BJ (cell line): ENCODE measurements at places on chromosomes 2 and 18. TPM values are rescaled to one million over a fixed set of nuclear protein-coding genes. Genes with fewer than 3 reads are reported as not detected.

Gene B3GNT7
- polyA plus RNA-seq = 0.06 and 0.15 TPM in 2 replicates

Gene COLEC12
- polyA plus RNA-seq = 41.1 and 55.1 TPM in 2 replicates

- no peak for DNase-seq
Observed at GRCh38 chr18:10526561-10526949, 728 bp downstream of the NAPG start.

Gene RDH14
- 13.1 and 21.9 TPM in 2 replicates for polyA plus RNA-seq

Gene SP140
- polyA plus RNA-seq = 0.29 and 0.36 TPM in 2 replicates

GRCh38 chr18:57561728-57562423 lies 24.6 kb downstream of the FECH start:
- no peak for DNase-seq

GRCh38 chr2:231563378-231563961 lies 29.2 kb upstream of the TEX44 start:
- no peak for DNase-seq

DNA sequence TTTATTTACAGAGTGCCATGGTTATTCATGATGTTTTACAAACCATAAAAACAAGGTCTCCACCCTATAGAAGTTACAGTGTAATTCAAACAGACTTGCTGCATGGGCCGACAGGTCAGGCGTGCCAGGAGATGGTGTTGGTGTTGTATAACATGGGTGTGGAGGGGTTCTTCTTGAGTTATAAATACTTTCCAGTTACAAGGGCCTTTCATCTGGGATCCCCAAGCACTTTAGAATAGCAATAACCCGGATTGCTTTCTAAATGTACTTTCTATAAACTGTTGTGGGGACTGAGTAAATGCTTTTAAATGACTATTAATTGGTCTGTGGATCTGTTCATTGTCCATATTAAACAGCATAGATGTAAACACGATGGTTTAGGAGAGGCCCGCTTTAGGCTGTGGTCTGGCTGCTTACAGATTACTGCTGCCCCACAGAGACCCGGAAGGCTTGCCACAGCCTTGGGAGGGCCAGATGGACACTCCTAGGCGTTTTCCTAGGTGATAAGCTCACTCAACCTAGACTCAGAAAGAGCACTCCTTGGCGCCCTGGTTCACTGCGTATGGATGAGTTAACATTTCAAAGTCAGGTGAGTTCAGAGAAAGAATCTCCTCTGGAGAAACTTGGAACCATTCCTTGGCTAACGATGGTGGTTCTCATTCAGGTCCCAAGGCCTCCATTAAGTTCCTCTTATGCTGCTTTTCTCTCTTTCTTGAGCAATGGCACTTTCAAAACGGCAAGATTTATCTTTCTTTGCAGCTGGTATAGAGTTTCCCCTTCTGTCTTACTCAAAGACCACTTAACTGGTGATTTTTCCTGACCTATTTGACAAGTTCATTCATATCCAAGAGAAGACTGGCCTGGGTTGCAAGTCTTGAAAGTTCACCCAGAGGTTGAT lies 3.6 kb upstream of the KIAA2012 start:
- DNase-seq = no peak

DNA sequence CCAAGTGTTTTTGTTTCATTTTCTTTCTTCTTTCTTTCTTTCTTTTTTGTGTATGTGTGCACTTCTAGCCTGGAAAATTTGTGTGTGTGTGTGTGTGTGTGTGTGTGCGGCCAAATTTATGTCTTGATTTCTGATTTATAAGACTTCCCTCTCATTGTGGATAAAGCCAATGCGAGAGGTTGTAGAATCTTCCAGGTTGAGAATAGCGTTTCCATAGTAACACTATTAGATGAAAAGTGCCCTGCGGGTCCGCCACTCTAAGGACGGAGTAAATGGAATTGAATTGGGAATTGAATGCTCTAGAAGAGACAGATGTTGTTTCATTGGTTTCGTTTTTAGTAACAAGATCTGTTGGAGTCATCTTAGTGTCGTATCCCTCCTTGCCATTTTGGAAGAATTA lies 81.6 kb downstream of the MEIS1 start:
- no peak for DNase-seq

- no peak for DNase-seq
Observed at GRCh38 chr18:65124633-65125032, 626.2 kb upstream of the CDH7 start.

GRCh38 chr2:42192652-42193566 lies 23.8 kb downstream of the EML4 start:
- DNase-seq = no peak

DNA sequence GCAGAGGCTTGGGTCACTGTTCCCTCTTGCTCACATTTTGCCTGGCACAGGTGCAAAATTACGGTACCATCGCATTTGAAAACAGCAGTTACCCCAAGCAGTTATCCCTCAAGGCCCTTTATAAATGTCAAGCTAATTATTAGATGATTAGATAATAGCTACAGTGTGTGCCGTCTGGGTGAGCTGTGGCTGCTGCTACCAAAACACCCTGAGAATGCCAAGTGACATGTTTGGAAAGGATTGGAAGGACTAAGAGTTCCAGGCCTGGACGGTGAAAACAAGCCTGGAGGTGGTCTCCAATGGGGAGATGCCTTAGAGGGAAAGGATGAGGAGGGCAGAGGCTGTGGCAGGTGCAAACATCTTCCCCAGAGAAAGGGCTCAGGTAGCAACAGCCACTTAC lies 120.6 kb downstream of the CAPN13 start:
- DNase-seq = no peak

Gene EGR4
- polyA plus RNA-seq = not detected in 2 replicates

DNA sequence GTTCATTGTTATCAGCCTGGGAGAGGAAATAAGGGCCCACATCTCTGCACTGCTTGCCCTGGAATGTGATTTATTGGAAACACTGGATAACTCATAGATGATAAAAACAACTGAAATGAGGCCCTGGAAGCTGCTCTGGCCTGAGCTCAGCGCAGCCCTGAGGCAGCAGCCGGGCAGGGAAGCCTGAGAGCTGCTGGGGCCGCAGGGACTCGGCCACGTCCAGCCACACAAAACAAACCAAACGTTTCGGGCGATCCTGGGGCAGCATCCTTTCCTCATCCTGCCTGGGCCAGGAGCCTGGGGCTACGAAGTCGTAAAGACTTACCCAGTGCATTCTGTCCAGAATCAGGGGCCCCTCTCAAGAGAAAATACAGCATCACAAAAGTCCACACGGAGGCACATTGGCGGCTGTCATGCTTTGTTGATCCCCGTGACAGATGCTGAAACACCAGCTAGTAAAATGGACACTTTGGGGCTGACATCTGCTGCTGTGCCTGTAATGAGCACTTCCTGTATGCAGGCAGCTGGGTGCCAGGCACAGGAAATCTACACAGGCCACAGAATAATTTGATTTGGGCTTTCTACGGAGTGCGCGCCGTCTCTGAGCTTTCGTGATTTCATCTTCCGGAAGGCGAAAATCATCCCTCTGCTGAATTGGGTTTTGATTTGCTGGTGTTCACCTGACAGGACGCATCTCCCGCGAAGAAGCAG lies 250.6 kb downstream of the EIPR1 start:
- no peak for DNase-seq

- no peak for DNase-seq
Observed at GRCh38 chr2:236173036-236173728, 5.0 kb upstream of the GBX2 start.

- DNase-seq = no peak
Observed at GRCh38 chr2:177745531-177745930, 327.0 kb downstream of the PDE11A start.

Gene FZD7
- 42.6 and 46.4 TPM in 2 replicates for polyA plus RNA-seq

Gene BOK
- 29.4 and 42.9 TPM in 2 replicates for polyA plus RNA-seq

Gene UPP2
- polyA plus RNA-seq = not detected in 2 replicates

Gene DSG1
- not detected in 2 replicates for polyA plus RNA-seq
